ENCODE measurements at places on chromosomes 16 and 17.

DNA sequence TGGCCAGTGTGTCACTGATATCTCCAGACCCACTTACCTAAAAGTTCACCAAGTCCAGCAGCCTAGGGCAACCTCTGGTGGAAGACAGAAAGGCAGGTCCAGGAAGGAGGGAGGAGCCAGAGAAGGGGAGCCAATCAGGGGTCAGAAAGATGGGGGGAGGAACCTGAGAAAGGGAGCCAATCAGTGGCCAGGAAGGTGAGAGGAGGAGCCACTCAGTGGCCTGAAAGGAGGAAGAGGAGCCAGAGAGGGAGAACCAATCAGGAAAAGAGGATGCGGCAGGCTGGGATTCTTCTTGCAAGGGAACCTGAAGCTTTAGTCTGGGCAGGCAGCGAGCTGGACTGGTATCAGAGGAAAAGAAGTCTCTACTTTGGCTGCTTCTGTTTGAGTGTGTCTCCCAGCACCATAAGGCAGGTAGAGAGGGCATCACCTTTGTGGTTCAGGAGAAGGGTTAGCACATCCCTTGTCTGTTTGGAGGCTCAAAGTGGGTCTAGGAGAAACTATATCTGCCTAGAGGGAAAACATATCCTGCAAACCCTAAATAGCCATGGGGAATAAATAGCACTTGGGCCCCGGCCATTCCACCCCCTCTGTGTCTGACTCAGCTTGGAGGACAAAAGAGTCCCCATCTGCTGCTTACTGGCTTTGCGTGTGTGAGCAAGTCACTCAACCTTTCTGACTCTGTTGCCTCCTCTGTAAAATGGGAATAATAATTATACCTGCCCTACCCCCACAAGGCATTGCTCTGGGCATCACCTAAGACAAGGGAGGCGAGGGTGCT, 43.4 kb upstream of the CRHR1 start:
- peak; percentile 39 for DNase-seq

DNA sequence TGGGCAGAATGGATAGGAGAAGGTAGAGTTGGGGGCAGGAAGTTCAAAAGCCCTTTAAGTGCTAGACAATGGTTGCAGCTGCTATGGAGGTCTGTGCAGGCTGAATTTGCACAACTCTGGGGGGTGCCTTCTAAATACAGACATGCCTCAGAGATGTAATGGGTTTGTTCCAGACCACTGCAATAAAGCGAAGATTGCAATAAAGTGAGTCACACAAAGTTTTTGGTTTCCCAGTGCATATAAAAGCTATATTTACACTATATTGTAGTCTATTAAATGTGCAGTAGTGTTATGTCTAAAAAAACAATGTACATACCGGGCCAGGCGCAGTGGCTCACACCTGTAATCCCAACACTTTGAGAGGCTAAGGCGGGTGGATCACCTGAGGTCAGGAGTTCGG, 60.5 kb upstream of the MYOCD start:
- DNase-seq: no peak

- DNase-seq: no peak
Measured at GRCh38 chr17:78210111-78210510, 3.9 kb upstream of the BIRC5 start.

DNA sequence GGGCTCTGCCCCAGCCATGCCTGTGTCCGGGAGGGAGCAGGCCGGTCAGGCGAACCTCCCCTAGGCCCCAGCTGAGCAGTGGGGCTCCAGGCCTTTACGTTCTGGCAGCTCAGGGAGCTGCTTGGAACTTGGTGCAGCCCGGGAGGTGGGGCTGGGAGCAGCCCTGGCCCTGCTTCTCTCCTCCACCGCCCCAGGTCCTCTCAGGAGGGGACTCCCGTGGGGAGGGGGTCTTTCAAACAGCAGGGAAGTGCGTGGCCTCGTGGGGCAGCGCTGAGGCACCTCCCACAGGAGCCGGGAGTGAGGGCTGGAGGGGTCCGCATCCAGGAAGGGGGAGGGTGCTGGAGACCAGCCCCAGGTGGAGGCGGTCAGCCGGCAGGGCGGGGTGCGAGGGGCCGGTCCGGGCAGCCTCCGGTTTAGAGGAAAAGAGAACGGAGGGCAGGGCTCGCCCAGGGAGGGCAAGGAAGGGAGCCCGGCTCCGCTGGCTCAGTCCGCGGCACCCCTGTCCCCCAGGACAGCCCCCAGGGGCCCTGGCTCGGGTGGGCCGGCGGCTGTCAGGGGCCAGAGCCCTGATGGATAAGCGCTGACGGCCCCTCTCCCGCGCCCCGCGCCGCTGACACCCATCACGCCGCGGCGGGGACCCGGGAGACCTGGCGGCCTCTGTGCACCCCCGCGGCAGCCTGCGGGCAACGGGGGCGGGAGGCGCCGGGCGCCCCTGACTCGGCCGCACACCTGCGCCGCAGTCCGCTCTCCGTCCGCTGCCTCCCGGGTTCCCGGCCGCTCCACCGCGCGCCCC, 587 bp upstream of the PRR35 start:
- no peak for DNase-seq

GRCh38 chr16:55062442-55062841, 131.8 kb downstream of the IRX5 start:
- DNase-seq: no peak

- DNase-seq: no peak
Measured at GRCh38 chr17:63482509-63482908, 5.6 kb downstream of the ACE start.

DNA sequence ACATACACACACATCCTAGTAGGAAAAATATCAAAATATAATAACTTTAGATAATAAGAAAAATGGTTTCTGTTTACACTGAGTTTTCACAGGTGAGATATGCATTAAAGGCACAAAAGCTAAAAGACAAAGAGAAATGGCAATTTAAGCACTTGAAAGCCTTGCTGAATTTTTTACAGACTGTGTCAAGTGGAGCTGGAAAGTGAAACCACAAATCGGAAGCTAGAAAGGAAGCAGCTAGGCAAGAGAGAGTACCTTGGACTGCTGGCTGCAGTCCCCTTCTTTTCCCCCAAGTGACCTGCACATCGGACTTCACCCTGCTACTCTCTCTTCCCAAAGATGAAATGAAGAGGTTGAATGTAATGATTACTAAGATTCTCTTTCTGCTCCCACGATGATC, 135.1 kb downstream of the CDH13 start:
- no peak for DNase-seq

DNA sequence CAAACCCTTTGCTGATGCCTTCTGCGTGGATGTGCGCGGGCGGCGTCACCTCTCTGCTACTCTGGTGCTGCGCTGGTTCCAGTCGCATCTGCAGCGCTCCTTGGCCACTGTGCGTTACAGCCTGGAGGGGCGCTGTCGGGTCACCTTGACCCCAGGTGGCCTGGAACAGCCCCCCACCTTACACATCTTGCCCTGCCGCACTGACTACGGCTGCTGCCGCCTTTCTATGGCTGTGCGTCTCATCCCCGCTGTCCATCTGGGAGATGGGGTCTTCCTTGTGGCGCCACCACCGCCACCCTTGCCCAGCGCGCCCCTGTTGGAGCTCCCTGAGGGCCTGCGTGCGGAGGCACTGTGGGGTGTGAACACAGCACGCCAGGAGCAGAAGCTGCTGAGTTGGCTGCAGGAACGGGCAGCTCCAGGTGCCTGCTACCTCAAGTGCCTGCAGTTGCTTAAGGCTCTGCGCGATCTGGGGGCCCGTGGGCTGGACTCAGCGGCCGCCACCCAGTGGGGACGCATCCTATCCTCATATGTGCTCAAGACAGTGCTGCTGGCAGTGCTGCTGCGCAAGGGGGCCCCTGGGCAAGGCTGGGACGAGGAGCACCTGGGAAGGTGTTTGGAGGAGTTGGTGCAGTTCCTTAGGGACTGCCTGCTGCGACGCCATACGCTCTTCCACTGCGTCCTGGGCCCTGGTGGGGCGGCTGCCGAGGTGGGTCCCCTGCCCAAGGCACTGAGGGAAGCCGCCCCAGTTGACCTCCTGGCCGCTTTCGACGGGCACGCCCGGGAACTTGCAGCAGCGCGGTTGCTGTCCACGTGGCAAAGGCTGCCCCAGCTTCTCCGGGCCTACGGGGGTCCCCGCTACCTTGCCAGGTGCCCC, 1.6 kb downstream of the ITPRIPL2 start:
- no peak for DNase-seq

GRCh38 chr17:59165933-59166342, 10.4 kb downstream of the PRR11 start:
- DNase-seq: peak; percentile 18

DNA sequence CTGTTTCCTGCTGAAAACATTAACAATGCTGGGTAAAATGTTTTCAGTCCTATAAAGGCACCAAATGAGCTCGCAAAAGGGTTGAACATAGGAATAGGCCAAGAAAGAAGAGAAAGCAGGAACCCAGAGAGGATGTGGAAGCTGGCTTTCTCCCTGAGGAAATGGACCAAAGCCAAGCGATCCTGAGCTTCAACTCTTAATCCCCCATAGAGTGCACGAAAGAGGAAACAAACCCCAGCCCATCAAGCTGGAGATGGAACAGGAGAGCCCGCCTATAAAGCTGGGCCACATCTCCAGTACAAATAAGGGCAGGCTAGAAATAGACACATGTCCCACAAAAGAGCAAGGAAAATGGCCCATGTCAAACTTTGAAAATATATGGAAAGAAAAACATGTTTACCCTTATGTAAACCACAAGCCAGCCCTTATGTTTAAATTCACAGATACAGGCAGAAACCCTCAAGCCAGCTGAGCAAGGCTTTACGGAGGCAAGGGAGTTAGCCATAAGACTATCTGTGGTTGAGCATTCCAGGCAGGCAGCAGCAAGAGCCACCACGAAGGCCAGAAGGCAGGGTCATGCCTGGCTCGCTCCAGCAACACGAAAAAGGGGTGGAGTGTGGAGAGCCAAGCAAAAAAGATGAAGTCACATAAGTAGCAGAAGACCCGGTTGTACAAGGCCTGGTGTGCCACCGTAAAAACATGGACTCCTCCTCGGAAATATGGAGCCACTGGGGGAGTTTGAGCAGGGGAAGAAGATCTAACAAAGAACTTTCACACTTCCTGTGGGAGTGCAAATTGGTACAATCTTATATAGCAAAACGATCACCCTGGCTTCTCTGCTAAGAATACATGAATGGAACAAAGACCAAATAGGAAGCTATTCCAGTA, 27.8 kb downstream of the COPRS start:
- DNase-seq: no peak

- no peak for DNase-seq
Measured at GRCh38 chr16:56047307-56048234, 143.7 kb upstream of the GNAO1 start.

DNA sequence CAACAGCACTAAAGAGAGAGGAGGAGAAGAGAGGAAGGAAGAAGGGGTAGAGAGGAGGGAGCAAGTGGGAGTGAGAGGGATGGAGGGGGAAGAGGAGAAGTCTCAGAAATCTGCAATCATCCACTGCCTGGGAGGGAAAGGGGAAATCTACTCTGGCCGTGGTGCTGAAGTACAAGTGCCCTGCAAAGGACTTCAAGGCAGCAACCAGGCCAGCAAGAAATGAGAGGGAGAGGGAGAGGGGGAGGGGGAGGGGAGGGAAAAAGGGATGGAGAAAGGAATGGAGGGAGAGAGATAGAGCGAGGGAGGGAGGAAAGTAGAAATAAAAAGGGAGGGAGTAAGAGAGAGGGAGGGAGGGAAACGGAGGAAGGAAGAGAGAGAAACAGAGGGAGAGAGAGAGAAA, 130.8 kb upstream of the EEF2KMT start:
- no peak for DNase-seq

DNA sequence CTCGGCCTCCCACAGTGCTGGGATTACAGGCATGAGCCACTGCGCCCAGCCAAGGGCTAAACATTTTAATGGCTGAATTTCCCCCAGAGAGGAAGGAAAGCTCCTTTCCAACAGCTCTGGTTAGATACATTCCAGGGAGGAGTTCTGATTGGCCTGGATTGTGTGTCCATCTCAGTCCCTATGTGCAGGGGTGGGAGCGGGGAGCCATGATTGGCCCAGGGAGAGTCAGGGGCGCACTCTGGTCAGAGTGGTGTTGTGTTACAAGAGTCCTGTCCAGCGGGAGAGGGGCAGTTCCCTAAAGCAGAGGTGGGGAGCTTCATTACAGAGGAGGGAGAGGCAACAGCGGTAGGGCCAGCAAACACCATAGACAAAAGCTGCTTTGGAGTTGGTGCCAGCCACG, 75.0 kb downstream of the RAP1GAP2 start:
- no peak for DNase-seq

- DNase-seq: peak; percentile 33
Measured at GRCh38 chr17:39018267-39019134, 51.3 kb upstream of the FBXO47 start.

DNA sequence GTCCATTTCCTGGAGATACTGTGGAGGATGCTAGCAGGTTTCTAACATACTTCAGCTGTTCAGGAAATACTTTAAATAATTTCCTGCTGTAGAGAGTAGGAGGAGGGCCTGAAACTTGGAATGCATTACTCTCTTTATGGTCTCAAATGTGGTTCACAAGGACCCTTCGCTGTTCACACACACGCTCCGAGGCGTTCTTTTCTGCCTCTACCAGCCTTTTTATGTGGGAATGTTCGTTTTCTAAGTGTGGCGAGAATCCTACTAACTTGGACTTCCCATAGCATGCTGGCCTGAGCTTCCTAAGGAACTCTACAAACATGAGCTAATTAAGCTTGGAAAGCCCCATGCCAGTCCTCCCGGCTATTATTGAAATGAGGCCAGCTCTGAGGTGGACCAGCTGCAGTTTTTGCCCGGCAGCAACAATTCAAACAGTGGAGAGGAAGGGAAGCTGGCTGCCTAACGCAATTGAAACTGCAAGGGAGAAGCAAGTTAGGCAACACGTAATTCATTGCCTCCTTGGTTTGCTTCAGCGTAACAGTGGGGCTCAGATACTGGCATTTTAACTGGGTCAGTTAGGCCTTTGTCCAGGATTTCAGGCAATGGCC, 18.9 kb downstream of the KPNA2 start:
- DNase-seq: no peak

- no peak for DNase-seq
Measured at GRCh38 chr16:82067042-82067803, 32.2 kb downstream of the HSD17B2 start.

- peak; percentile 26 for DNase-seq
Measured at GRCh38 chr17:57697891-57698711, 47.0 kb downstream of the CCDC182 start.

GRCh38 chr17:41518789-41519449, at the start of gene KRT15:
KRT15 (minus strand) TSS chr17:41518890; CDS start chr17:41518827, 63 bp downstream.
- no peak for DNase-seq

DNA sequence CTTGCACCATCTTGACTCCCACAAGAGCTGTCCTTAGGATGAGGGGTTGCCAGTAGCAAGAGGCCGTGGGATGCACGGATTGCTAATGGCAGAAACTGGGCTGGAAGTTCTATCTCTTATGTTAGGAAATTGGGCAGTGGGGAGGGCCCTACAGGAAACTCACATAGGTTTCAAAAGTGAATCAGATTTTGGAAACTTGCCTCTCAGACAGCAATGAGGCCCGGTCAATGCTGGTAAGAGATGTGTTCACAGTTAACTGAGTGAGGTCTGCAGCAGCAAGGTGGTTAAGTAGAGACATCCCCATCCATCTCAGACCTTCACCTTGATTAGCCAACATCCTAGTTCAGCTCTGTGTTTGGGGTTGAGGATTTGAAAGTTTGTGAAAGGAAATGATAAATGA, 164.7 kb downstream of the ABCA8 start:
- DNase-seq: no peak
